ENCODE measurements at places on chromosomes 2 and 18. TPM values are rescaled to one million over a fixed set of nuclear protein-coding genes. Genes with fewer than 3 reads are reported as not detected.

XDH gene
- 3.2 TPM for total RNA-seq

SOWAHC gene
- total RNA-seq: 53.5 TPM

FHL2 gene
- 50.3 TPM for total RNA-seq

BAZ2B gene
- total RNA-seq: 37.7 TPM

KCMF1 gene
- total RNA-seq: 149 TPM

SPRED2 gene
- 5.3 TPM for total RNA-seq

SCRN3 gene
- total RNA-seq: 14.9 TPM
